ENCODE measurements at places on chromosomes 6 and 20.

GRCh38 chr20:51300104-51300503 is 242.4 kb downstream of the NFATC2 start:
- no peak for DNase-seq

GRCh38 chr6:40042232-40042631 is 108.0 kb upstream of the MOCS1 start:
- no peak for DNase-seq

DNA sequence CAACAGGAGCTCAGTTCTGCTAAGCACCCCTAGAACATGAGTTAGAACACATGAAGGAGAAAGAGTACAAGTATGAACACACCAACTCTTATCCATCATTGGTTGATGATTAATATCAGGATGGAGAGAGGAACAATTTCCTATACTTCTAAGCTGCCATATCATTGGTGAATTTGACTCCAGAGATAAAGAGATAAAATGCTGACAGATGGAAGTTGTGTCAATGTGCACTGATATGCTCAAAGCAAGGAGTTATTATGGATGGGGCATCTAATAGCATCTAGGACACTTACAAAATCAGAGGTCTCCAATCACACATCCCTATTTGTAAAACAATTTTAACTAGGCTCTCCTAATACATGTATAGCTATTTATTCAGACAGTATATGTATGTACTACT is 145.4 kb downstream of the BFSP1 start:
- DNase-seq, result no peak

DNA sequence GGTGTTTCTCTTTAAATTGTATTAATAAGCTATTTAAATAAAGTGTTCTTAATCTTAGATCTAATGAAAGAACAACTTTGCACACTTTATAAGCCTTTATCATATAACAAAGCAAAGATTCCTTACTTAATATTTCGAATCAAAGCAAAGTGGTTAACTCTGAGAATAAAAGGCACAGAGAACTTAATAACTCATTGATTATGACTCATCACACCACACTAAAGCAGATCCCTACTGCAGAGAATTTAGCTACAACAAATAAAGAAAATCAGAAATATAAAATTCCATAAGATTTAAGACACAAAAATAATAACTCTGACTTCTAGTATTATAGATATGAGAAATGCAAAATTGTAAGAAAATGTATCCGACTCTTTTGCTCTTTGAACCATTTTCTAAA is 135.6 kb upstream of the RUNX2 start:
- DNase-seq, result no peak

GRCh38 chr6:52300489-52300931 is 16.0 kb upstream of the MCM3 start:
- DNase-seq, result no peak

DNA sequence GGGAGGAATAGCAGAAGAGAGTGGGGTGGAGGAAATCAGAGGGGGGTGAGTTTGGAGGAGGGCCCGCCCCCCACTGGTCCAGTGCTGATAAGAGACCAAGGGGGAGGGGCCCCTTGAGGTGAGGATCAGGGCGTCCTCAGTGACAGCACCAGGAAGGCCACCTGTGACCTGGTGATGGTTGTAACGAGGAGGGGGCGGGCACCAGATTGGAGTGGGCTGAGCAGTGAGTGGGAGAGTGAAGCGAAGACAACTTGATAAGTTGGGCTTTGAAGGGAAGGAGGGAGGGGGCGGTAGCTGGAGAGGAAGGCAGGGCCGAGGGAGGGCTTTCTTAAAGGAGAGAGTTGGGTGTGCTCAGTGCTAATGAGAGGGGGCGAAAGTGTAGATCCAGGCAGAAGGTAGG is 30.7 kb downstream of the CDH22 start:
- DNase-seq, result no peak

GRCh38 chr6:132314432-132314831 is 86.8 kb downstream of the MOXD1 start:
- no peak for DNase-seq

Measured in NCI-H1694 (cell line).